A549 treated with DMSO at 1 μM for 4 hours (cell line): ENCODE measurements at places on chromosomes 4 and X. TPM values are rescaled to one million over a fixed set of nuclear protein-coding genes. Genes with fewer than 3 reads are reported as not detected.

PABPC5 gene
- not detected in 5 replicates for total RNA-seq

ABLIM2 gene
- 0.39 to 0.80 TPM (median 0.50 TPM) in 5 replicates for total RNA-seq

GYG2 gene
- total RNA-seq = 4.2 to 5.2 TPM (median 4.6 TPM) in 5 replicates

ADH1A gene
- total RNA-seq = not detected in 5 replicates

EOLA1 gene
- total RNA-seq = 21.3 to 22.9 TPM (median 22.2 TPM) in 5 replicates

CCDC110 gene
- not detected in 5 replicates for total RNA-seq

GCNA gene
- 1.1 to 1.8 TPM (median 1.2 TPM) in 5 replicates for total RNA-seq

BEX4 gene
- 1.9 to 3.5 TPM (median 2.0 TPM) in 5 replicates for total RNA-seq

AADAT gene
- 8.3 to 9.1 TPM (median 8.8 TPM) in 5 replicates for total RNA-seq

SPIN2B gene
- 7.3 to 9.8 TPM (median 9.3 TPM) in 5 replicates for total RNA-seq

POF1B gene
- 2.4 to 4.2 TPM (median 2.8 TPM) in 5 replicates for total RNA-seq

SLC2A9 gene
- total RNA-seq = 0.23 to 0.84 TPM (median 0.36 TPM) in 5 replicates

IL2RG gene
- total RNA-seq = 0.14 to 0.54 TPM (median 0.23 TPM) in 4 of 5 replicates, not detected in the other

ABHD18 gene
- total RNA-seq = 2.4 to 5.0 TPM (median 4.0 TPM) in 5 replicates

UNC5C gene
- 0.01 to 0.02 TPM in 2 of 5 replicates, not detected in the others for total RNA-seq

UGT2B17 gene
- total RNA-seq = not detected in 5 replicates

UTP14A gene
- 46.8 to 51.3 TPM (median 48.2 TPM) in 5 replicates for total RNA-seq
